Nephron progenitor cell (in vitro differentiated cells): ENCODE measurements at places on chromosomes 16 and 17.

GRCh38 chr17:29240477-29240876, 6.2 kb upstream of the CRYBA1 start:
- DNase-seq = no peak

DNA sequence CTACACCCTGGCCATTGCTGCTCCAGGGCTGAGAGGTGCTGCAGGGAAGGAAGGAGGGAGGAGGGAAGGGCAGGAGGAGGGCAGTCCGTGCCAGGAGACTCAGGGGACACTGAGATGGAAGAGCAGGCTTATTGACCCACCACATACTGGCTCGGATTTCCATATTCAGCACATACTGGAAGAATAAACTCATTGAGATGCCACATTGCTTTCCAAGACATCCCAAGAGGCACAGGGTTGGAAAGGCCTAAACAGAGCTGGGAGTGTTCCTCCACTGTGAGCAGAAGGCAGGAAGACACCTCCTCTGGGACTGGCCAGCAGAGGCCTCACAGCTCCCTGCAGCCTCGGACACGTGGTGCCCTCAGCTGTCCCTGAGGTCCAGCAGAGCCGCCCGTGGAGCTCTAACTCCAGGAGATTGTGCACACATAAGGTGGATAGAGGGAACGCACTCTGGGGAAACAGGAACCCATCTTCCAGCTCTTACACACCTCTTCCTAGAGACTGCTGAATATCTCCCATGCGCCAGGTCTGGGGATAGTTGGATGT, 17.4 kb downstream of the CCDC182 start:
- no peak for DNase-seq

DNA sequence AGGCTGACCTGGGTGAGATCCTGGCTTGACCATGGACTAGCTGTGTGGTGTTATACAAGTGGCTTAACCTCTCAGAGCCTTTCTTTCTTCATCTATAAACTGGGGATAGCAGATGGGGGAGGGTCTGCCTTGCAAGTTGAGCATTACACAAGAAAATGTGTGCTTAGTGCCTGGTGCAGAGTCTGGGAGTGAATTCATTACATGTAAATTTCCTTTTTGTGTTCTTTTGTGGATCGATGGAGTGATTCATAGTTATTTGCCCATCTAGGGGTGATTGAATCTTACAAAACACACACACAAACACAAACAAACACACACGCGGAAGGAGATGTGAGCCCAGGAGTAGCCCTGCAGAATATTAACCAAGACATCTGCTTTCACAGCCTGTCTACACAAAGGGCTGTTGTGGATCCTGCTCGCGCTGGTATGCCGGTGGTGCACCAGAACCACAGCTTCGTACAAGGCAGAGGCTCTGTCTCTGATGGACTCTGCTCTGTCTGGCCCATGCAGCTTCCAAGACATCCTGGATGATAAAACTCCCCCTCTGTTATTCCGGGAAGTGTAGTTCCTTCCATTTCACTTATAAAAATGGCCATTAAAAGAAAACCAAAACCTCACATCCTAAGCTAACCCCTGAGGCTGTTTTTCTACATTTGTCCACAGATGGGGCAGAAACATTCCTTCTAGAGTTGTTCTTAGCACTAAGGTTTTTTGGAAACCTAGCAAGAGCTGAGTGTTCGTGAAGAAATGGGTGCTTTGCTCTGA, 86.1 kb downstream of the UTP18 start:
- DNase-seq = no peak

- DNase-seq = peak; percentile 49
Observed at GRCh38 chr17:80034791-80035686, 633 bp downstream of the TBC1D16 start.

DNA sequence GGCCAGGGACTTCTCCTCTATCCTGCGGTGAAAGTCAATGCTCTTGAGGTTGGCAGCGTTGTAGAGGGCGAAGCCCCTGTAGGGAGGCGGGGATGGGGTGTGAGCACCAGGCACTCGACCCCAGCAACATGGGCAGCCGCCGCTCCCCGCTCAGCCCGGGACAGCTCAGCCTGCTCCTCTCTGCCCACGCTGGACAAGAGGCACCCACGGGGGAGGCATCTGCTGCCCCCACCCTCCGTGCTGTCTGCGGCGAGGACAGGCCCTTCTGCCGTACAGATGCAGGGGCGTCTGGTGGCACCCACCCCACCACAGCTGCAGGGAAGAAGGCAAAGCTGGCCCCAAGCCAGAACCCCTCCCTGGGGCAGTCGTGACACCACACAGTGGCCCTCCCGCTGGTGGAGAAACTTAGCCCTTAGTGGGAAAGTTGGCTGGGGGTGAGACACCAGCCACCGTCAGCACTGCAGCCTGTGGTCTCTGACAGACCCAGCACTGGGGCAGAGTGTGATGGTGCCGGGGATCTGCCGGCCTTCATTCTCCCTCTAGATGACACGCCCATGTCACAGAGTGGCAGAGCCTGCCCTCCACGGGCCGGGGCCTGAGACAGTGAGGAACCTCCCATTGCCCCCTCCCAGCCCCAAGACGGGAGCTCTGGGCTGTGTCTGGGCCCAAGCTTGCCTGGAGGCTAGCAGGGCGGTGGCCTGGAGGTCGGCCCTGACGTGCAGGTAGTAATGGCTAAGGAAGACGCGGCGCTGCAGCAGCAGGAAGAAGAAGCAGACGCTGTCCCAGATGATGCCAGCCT, 19.5 kb downstream of the CTU2 start:
- no peak for DNase-seq
